ENCODE measurements at places on chromosomes 7 and 10. TPM values are rescaled to one million over a fixed set of nuclear protein-coding genes. Genes with fewer than 3 reads are reported as not detected.

The CALHM2 gene
- total RNA-seq: 11.0 TPM

The GDF2 gene
- total RNA-seq: not detected

The OR2A12 gene
- total RNA-seq: not detected

The SRRM3 gene
- total RNA-seq: 0.92 TPM

The VSTM4 gene
- total RNA-seq: not detected

The THAP5 gene
- 21.6 TPM for total RNA-seq
